ENCODE measurements at places on chromosomes 4 and X. TPM values are rescaled to one million over a fixed set of nuclear protein-coding genes. Genes with fewer than 3 reads are reported as not detected.

The HSPA4L gene
- total RNA-seq, result 19.7 TPM

The DUX4 gene
- total RNA-seq, result not detected

The SSX4 gene
- total RNA-seq, result not detected

The HSD17B13 gene
- 0.27 TPM for total RNA-seq

The DCX gene
- 31.3 TPM for total RNA-seq

The TCP11X1 gene
- not detected for total RNA-seq

The CXCR3 gene
- total RNA-seq, result not detected

The BST1 gene
- 4.9 TPM for total RNA-seq

The SPANXC gene
- total RNA-seq, result not detected

The SHISA3 gene
- 1.5 TPM for total RNA-seq

The DCAF4L1 gene
- 0.16 TPM for total RNA-seq

The POU4F2 gene
- total RNA-seq, result 7.9 TPM

The SNCA gene
- 57.5 TPM for total RNA-seq

The CDX4 gene
- not detected for total RNA-seq

The TIMM8A gene
- total RNA-seq, result 8.2 TPM

The DGAT2L6 gene
- total RNA-seq, result not detected
